ENCODE measurements at places on chromosomes 12 and 14.

GRCh38 chr12:21392384-21392783 is 19.7 kb downstream of the IAPP start:
- DNase-seq: no peak

DNA sequence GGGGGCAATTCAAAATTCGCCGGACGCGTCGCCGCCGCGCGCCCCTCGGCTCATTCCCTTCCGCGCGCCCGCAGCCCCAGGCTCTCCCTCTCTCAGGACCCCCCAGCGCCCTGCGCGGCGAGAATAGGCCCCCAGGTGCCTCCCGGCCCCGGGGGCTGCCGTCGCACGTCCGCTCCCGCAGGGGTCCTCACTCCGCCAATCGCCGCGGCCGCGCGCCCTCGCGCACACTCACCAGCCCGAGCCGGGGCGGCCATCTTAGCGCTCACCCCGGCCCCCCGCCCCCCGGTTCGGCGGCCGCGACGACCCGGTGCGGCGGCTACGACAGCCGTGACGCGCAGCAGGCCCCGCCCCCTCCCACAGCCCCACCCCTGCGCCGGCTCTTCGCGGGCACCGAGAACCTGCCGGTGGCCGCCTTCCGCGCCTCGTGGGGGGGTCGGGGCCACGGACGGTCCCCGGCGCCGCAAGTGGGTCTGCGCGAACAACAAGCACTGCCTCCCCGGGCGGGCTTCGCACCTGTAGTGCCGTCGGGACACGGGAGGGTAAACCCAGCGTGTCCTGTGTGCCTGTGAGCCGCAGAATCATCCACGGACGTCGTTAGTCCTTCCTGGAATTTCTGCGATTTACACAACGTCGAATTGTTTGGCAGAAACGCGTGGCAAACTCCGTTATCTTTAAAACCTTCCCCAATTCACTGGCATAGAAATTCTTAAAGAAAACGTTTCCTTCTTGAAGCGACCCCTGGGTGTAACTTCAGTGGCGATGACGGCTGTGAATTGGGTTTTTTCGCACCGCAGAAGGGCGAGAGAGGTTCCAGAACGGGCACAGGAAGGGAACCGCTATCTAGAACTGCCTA is 2.5 kb downstream of the USP44 start:
- DNase-seq: no peak

- DNase-seq: no peak
Observed at GRCh38 chr12:88266806-88267360, 124.8 kb downstream of the TMTC3 start.

DNA sequence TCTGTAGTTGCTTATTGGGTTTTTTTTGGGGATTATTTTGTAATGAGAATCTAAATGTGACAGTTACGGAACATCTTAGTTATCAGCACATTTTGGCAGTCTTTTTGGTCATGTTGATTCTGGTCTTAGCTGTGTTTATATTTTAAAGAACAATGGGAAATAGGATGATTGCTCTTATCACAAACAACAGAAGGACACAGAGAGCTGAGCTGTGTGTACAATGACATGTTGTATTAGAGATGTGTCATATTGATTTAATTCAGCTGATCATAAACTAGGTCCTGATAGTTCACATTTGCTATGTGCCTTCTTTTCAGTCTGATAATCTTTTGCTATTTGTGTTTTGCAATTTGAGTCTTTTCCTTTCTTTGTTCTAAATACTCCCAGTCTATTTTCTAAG is 781.7 kb downstream of the TRHDE start:
- no peak for DNase-seq

- no peak for DNase-seq
Observed at GRCh38 chr14:81679226-81679625, 145.6 kb upstream of the SEL1L start.

Data from HS-27A (cell line).